Gastrocnemius medialis (tissue), 4 donors: ENCODE measurements at places on chromosomes 1 and 21.

DNA sequence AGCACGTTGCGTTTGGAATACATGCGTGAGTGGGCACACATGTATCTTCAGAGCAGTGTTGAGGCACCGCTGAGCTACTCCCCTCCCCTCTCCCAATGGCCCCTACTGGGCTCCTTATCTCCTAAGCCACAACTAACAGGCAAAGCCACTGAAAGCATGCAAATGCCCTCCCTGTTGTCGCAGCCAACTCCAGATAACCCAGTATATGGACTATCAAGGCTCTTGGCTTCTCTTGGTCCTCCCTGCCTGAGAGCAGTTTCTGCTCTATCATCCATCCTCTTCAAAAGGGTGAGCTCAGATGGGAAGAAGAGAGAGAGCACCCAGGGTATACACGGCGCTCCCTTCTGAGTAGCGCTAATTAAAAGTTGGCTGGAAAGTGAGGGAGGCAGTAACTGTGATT lies 58.5 kb upstream of the CNTN2 start:
- no peak overlapping the region for H3K27ac ChIP-seq
- DNase-seq: no peak
- H3K4me3 ChIP-seq: no peak overlapping the region

DNA sequence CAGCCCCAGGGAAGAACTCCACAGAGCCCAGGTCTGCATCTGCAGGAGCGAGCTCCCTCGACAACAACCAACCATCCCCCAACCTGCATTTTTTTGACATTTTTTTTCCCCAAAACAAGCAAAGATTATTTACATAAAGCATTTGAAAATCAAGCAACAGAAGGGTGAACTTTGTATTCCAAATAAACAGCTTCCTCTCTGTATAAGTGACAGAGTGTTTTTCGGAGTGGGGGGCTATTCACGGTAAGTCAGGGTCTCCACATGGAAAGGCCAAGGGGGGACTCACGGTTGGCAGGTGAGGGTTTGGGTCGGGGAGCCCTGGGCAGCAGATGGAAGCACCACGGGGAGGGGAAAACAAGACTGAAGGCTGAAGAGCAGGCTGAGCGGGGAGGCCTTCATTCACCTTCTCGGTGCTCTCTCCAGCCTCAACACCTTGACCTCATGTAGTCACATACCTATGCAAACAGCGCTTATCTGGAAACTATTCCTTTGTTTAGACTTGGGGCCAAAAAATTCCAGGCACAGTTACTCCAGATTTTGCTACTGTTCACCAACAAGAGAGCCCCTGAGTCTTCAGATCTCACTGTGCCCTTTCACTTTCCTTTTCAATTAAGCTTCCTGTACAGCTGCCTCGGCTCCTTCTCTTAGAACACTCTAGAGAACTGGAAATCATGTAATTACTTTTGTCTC lies 27.6 kb downstream of the C2CD2 start:
- no peak for DNase-seq
- H3K27ac ChIP-seq: peak overlapping the region; percentile 66
- H3K27me3 ChIP-seq: no peaks in the 10 kb centered on the region
- peak overlapping the region; percentile 43 for H3K4me3 ChIP-seq
- peaks cover 2% of the 10 kb centered on the region for H3K4me1 ChIP-seq
- H3K36me3 ChIP-seq: no peaks in the 10 kb centered on the region

- H3K27me3 ChIP-seq: no peaks in the 10 kb centered on the region
- H3K4me3 ChIP-seq: no peak overlapping the region
- no peak overlapping the region for H3K27ac ChIP-seq
Measured at GRCh38 chr1:114831276-114831994, 23.2 kb upstream of the SYCP1 start.

GRCh38 chr1:107076841-107077240 lies 20.4 kb downstream of the PRMT6 start:
- no peaks in the 10 kb centered on the region for H3K36me3 ChIP-seq
- no peak for DNase-seq
- no peaks in the 10 kb centered on the region for H3K27me3 ChIP-seq
- H3K4me3 ChIP-seq: no peak overlapping the region
- no peaks in the 10 kb centered on the region for H3K4me1 ChIP-seq
